AG10803 (cell line): ENCODE measurements at places on chromosomes 11 and 22.

GRCh38 chr22:44648821-44649565 is 53.0 kb upstream of the PRR5 start:
- peak; percentile 99 for DNase-seq

DNA sequence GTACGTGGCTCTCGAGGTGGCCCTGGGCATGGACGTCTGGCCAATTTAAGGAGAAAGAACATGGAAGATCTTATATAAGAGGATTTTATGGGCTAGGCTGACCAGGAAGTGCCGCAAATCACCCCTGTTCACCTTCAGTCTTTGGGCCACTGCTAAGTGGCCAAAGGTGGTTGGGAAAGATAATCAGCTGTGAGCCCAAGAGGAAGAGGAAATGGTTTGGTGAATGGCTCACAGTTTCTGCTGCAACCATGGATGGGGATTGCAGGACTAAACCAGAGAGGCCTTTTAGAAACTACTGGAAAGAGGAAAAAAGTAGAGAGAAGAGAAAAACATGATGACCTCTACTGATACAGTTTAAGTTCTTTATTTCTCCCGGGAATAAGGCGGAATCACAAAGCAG is 96.0 kb upstream of the ARHGAP20 start:
- DNase-seq, result no peak

DNA sequence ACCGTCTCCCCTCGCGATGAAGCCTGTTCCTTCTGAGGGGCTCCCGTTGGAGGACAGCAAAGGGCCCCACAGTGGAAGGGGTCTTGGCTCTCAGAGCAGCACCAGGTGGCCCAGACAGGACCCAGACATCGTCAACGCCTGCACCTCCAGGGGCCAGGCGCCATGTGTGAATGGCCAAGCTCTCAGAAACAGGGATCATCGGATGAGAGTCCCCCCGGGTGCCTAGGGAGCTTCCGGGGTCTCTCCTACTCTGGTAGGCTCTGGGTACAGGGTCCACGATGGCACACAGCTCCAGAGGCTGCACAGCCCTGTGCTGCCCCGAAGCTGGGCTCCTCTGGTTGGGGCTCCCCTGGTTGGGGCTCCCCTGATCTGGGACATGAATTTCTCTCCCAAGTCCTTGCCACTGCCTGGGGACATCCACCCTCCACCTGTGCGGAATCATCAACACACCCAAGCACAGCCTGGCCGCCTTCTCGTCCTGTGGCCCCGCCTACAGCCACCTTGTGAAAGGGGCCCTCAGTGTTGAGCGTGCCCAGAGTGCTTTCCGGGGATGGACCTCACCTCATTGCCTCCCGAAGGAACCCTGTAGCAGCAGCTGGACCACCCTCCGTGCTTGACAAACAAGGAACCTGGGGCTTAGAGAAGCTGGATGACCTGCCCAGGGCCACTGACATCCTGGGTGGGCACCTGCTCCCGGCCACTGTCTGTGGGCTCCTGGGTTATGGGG is 929.0 kb downstream of the BRD1 start:
- DNase-seq, result no peak

DNA sequence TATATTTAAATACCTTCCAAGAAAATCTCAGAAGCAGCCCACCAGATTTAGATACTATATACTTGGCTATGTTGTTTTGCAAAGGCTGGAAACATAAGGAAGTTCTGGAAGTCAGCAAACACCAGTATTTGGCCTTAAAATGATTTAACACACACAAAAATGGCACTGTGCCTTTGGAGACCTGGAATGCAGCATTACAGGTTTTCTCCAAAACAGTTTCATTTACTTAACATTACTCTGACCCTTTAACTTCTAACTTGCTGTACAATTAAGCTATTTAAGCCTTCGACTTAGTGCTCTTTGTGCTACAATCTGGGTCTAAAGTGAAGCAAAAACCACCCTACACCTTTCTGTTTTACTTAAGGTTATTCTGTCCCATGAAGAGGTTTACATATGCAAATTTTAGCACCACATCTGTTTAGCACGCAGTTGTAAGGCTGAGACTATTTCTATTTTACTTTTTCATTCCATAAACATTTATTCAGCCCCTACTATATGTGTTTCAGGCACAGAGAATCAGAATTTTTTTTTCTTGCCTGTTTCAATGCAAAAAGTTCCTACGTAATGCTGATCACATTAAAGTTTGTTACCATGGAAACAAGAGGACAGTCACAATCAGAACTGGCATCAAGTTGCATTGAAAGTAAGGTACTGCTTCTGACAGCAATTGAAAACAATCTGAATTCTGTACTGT is 70.3 kb downstream of the MAML2 start:
- peak; percentile 54 for DNase-seq

DNA sequence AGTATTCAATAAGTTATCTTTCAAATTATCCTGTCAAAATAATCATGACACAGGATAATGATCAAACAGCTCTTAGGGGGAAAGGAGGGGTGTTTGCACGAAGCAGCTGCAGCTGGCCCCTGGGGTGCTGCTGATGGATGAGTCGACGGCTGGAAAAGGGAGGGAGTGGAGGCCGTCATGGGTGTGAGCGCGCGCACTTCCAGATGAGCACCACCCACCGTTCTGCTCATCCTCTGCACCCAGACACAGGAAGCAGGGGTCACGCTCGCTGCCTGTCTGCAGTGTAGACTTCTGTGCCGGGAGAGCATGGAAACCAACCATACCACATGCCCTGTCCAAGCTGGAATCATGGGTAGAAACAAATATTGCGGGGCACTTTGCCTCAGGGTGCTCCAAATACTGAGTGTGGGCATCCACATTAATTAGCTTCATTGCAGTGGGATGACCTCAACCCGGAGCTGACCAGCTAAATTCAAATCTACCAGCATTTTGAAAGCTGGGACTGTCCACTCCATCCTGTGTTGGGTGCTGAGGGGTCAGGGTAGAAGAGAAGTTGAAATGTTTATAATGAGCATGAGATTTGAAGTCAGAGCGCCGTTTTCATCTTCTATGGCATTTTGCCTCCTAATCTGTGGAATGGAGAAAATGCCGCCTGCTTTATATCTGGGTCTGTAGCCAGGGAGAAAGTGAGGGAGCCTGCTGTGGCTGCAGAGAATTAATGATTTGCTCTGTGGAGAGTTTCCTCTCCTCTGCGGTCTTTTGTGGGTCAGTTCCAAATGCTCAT is 802.4 kb downstream of the TBC1D22A start:
- DNase-seq, result no peak

GRCh38 chr11:69402251-69402887 is 79.1 kb upstream of the LINC01488 start:
- no peak for DNase-seq

- DNase-seq, result no peak
Observed at GRCh38 chr11:99773646-99774045, 752.9 kb downstream of the CNTN5 start.

- DNase-seq, result peak; percentile 34
Observed at GRCh38 chr11:72629266-72629665, 45.0 kb downstream of the PDE2A start.

DNA sequence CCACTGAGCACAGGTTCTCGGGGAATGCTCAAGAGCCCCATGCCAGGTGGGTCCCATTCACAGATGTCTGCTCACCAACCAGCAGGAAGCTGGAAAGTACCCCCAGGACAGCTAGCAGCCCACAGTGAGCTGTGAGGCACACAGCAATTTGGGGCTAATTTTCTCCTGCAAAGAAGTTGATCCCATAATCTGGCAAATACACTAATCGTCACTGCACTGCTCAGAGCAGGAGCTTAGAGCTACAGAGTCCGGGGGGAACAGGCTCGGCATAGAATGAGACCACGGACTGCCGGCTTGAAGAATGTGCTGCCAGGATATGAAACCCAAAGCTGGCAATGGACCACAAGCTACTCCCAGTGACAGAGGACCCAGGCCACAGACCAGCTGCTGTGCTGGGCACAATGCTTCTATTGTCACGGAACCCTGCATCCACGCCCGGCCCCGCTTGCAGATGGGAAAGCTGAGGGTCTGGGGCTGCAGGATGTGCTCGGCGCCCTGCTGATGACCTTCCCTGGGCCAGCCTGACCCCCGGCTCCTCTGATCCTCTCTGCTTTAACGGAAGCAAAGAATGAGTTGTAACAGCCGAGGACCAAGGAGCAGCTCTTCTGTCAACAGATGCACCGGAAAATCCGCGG is 239.7 kb downstream of the CTTN start:
- DNase-seq, result no peak

DNA sequence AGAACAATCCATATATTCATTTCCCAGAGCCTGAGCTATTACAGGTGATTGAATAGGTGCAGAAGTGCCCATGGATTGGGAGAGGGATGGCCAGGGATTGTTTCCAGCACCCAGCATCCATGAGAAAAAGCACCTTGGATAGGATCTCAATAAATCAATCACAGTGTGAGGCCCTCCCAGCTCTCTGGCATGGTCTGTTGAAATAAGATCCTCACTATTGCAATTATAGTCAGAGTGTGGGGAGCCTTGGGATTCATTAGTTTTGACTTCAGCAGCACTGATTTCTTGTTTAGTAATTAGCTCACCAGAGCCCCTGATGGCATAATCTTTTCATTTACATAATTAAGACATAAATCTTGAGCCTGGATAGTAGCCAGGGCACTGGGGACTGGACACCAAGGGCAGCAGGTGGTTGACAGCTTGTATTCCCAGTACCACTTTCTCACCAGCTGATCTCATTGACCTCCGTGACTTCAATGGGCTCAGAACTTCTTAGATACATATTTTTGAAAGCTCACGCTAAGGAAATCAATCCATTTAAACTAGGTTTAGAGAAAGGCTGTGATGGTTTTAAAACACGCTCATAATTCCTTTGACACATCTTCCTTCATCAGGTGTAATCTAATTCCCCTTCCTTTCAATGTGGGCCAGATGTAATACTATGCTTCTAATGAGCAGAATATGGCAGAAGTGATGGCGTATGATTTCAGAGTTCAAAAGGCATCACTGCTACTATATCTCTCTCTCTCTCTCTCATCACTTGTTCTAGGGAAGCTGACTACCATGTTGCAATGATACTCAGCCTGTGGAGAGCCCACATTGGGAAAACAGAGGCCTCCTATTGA is 22.1 kb upstream of the DRD2 start:
- DNase-seq, result no peak

- peak; percentile 87 for DNase-seq
Observed at GRCh38 chr22:27748751-27749191, 52.8 kb downstream of the MN1 start.

DNA sequence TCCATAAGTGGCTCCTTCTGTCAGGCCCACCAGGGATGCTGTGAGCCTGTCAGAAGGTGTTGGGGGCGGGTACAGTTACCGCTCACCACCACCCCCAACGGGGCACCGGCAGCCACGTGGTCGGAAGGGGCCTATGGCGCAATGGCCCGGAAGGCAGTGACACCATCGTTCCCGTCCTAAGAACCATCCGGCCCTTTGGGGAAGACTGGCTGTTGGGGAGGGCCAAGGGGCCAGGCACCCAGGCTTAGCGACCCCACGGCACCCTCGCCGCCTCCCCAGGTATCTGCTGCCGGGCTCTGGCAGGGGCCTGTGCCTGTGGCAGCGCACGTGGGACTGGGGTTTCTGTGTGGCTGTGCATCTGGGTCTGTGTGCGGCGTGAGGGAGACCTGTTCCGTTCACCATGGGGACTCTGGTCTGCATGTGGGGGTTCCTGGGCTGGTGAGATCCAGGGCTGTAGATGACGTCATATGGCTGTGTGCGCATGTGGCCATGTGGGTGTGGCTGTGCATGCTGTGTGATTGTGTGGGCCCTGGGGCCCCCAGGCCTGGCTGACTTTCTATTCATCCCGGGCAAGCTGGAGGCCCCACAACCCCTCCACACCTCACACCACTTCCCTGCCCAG is 717 bp downstream of the OSM start:
- no peak for DNase-seq

DNA sequence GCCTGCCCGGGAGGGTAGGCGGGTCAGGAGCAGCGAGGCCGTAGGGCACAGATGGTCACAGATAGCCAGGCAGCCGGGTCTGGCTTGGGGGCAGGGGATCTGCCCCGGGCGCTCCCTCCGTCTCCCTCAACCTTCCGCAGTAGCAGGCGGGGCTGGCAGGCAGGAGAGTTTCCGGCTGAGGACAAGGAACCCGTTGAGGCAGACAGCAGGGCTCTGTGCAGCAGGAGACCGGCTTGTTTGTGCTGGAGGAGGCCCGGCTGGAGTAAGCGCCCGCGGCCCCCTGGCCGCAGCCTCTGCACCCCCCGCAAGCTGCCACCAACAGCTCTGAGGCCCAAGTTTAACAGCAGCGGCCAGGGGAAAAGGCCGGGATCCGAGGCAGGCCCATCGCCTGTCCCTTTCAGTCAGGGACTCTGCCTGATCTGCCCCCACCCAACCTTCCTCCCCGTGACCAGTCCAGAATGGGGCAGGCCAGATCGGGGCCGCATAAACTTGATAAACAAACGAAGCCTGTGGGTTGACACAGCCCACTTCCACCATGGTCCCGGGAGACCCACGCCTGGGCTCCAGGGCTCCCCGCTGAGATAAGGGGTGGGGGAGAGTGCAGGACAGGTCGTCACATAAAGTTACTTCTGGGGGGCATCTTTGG is 13.6 kb downstream of the SCARF2 start:
- no peak for DNase-seq

GRCh38 chr11:116233561-116233960 is 539.2 kb downstream of the BUD13 start:
- DNase-seq, result no peak

GRCh38 chr11:8282631-8283030 is 19.0 kb upstream of the LMO1 start:
- no peak for DNase-seq

DNA sequence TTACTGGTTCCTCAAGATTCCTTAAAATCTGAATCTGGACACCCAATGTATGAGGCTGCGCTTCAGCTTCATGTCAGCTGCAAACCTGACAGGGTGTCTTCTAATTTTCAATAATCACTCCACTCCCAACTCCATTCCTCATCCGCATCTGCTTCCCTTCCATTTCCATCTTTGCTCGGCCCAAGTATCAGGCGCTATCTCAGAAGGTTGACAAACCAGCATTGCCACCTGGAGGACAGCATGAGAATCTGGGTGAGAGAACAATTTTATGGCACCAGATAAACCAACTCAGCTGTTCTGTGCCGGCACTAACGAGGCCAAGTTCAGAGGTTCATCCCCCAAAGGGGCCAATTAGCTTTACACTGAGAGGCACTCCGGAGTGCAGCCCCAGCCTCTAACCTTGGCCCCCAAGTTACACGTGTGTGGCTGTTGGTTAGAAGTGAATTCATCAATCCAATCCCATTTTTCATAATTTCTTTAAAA is 79.1 kb upstream of the LMO2 start:
- DNase-seq, result peak; percentile 59

DNA sequence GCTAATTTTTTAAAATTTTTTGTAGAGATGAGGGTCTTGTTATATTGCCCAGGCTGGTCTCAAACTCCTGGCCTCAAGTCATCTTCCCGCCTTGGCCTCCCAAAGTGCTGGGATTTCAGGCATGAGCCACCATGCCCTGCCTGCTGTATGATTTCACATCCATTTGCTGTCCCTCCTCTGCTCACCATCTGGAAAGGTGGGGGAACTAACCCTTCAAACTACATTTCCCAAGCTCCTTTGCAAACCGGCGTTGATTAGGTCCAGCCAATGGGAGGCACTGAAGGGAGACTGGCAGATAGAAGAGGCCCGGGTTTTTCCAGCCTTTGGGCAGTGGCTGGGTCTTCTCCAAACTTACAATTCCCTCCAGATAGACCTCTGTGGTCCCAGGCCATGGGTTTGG is 19.3 kb downstream of the RFPL1 start:
- peak; percentile 25 for DNase-seq

GRCh38 chr11:129247135-129247534 is 55.0 kb upstream of the ARHGAP32 start:
- peak; percentile 16 for DNase-seq
